ENCODE measurements at places on chromosomes 11 and 22. TPM values are rescaled to one million over a fixed set of nuclear protein-coding genes. Genes with fewer than 3 reads are reported as not detected.

GRCh38 chr11:87740968-87741367 lies 434.3 kb downstream of the RAB38 start:
- no peak for DNase-seq

DNA sequence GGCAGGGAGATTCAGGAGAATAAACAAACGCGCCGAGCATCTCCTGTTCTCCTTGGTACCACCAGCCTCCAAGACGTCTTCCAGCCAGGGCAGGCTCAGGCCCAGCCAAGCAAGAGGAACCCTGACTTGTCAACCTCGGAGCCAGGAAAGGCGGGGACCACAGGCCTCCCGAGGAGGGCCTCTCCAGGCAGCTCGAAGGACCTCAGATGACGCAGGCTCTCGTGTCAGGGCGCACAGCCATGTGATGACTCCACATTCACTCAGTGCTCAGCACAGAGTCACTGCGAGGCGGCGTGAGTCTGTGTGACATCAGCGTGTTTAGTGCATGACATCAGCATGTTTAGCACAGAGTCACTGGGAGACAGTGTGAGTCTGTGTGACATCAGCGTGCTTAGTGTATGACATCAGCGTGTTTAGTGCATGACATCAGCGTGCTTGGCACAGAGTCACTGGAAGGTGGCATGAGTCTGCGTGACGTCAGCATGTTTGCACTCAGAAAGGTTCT lies 241.4 kb downstream of the BRD1 start:
- DNase-seq: no peak

- no peak for DNase-seq
Observed at GRCh38 chr11:57487920-57488659, 27.4 kb downstream of the SLC43A1 start.

The MYOD1 gene
- not detected for total RNA-seq

DNA sequence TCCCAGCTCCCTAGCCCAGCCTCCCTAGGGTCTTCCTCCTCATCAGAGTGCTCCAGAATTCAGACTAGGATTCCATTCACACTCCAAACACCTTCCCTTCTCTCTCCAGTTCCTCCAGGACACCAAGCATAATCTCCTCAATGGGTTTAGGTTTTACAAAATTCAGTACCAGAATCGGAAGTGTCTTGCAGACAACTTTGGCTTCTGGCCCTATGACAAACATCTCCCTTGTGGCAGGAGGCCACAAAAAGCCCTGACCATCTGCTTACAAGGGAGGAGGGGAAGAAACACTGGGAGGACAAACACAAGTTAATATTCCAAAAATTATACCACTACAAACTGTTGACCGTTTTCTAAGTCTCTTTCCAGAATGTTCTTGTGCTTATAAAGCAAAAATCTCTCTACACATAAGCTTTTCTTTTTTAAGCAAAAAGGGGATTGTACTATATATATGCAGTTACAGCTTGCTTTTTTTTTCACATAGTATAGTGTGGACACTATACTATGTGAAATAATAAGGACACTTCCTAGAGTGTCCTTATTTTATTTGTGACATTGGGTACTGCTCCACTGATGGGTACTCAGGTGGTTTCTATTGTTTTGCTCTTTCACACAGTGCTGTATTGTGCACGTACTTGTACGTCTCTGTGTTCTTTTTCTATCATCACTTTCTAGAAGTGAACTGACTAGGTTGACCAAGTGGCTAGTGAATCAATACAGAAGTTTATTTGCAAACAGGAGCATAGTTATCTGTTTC lies 78.7 kb downstream of the BDNF start:
- DNase-seq: no peak

GRCh38 chr11:13448876-13449275 lies 14.1 kb downstream of the BTBD10 start:
- DNase-seq: no peak

The OR2AG2 gene
- total RNA-seq: not detected

GRCh38 chr22:27655582-27656185 lies 145.9 kb downstream of the MN1 start:
- no peak for DNase-seq

The FAM227A gene
- total RNA-seq: 0.89 TPM

DNA sequence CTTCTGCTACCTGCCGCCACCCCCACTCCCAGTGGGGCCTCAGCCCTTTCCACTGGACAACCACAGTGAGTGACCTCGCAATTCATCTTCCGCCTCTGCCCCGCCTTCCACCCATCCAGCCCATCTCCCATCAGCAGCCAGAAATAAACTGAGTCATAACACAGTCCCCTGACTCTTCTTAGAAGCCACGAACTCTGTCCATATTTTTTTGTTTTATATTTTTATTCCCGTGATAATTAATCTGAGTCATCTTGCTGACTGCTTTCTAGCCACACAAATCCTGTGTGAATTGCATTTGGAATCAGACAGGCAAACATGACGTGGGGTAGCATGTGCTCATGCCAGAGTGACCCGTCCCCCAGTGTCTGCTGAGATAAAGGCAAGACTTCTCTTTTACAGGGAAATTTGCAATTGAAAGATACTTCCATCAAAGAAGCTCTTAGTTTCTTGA lies 7.0 kb downstream of the FADD start:
- peak; percentile 72 for DNase-seq

The TPH1 gene
- total RNA-seq: 0.34 TPM

DNA sequence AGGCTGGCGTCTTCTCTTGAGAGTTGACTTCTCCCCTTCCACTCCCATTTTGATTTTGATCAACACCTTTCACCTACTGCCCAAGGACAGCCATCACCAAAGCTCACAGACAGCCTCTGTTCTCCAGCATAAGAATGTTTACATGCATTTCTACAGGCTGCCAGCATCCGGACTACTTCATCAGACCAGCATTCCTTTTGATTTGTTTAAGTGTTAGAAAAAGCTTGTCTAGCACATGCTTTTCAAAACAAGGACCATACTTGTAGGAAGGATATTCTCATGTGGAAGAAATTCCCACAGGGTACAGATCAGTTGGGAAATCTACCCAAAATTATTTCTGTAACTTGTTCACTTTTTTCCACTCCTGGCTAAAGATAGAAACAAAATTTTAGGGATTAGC lies 6.2 kb upstream of the KCNA4 start:
- DNase-seq: no peak

The DEFB131B gene
- total RNA-seq: not detected

DNA sequence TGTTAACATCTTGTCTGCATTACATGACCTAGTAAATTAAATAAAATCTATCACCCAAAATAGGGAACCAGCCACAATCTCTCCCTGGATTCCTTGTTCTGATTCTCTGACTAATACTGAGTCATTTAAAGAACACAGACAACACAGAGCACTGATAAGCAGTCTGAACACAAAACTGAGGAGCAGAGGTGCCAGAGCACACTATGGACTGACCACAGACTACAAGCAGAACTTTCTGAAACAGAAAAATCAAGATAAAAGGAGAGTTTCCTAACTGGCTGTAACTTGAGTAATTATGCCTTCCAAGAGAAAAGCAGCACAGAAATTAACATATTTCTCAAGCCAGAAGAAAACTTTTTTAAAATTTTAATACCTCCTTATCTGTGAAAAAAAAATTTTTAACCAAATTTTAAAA lies 128.8 kb downstream of the SGSM3 start:
- no peak for DNase-seq

GRCh38 chr11:22456993-22457762 lies 119.0 kb downstream of the SLC17A6 start:
- DNase-seq: no peak

- no peak for DNase-seq
Observed at GRCh38 chr11:63961608-63962412, 12.6 kb upstream of the COX8A start.

The WNT11 gene
- total RNA-seq: 19.5 TPM

DNA sequence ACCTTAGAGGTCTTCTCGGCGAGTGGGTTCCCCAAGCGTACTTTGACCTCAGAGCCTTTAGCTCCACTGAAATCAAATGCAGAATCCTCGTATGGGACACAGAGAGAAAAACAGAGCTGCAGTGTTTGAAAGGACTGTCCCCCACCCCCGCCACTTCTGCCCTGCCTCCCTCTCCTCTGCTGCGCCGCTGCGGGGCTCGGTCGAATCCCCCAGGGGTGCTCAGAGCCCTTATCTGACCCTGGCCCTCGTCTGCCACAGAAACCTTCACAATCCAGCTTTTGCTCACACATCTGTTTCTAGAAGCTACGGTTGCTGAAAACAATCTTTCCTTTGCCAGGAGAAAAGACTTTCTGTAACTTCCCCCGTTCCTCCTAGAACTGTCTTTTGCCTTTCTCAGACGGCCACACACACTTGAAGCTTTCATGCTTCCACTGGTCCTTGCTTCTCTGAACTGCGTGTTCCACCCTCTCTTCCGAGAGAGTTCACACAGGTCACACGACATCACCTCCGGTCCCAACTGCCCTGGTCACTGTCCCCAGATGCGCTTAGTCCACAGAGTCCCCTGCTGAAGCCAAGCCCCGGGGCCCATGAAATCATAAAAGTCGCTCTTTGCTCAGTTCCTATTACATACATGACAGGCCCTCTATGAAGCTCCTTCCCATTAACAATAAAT lies 3.7 kb downstream of the SMIM35 start:
- no peak for DNase-seq

- DNase-seq: no peak
Observed at GRCh38 chr11:123742724-123743120, 1.3 kb upstream of the ZNF202 start.

DNA sequence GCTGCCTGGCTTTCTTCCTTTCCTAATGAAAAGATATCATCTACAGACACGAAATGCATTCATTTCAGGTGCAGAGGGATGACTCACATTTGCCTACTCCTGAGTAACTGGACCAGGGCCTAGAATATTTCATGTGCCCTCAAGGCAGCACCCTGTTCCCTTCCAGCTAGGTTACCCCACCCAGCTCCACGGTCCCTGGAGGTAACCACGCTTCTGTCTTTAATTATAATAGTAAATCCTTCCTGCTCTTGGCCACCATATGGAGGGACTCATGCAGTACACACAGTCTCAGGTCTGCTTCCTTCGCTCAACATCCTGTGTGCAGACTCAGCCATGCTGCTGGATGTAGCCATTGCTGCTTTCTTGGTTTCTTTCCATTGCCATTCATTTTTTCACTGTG lies 22.3 kb downstream of the DHCR7 start:
- no peak for DNase-seq

All from suprapubic skin (tissue), 4 donors.